ENCODE measurements at places on chromosomes 4 and X.

- DNase-seq: no peak
These were observed 284.2 kb downstream of the RCHY1 start for GRCh38 chr4:75229806-75230570.

GRCh38 chr4:24754571-24754970 is 40.8 kb upstream of the SOD3 start:
- no peak for DNase-seq

- no peak for DNase-seq
These were observed 27.4 kb downstream of the SEL1L3 start for GRCh38 chr4:25835384-25835783.

DNA sequence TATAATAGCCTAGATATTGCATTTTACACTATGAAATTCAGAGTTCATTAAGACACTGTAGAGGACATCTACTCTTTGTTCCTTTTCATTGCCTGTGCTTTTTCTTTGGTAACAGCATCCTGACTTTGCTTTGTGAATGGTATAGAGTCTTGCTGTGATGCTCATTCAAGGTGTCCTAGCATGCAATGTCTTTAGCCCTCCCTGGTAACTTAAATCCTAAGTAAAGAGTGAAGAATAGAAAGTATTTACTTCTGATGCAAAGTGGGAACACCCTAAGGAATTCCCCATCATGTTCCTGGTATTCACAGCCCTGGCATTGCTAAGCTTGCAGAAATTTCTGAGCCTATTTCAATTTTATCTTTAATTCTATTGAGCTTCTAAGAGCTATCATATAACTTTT is 400.1 kb downstream of the FAT4 start:
- no peak for DNase-seq

GRCh38 chr4:127844601-127845116 is 36.0 kb upstream of the PLK4 start:
- no peak for DNase-seq

DNA sequence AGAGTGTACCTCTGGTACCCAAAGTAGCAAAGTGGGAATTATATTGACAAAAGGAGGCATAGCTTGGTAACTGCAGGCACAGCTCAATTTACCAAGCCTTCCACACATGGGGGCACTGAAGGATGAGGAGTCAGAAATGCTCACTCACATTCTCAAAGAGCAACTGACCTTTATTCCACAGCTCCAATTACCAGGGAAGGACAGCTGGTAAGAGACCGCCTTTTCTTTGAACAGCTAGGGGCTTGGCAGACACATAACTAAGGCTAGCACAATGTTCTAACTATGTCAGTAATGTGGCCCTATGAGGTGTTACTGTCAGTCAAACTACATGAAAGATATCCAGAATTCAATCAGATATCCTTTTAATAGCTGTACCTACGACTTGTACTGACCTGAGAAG is 20.5 kb upstream of the STS start:
- DNase-seq: no peak

DNA sequence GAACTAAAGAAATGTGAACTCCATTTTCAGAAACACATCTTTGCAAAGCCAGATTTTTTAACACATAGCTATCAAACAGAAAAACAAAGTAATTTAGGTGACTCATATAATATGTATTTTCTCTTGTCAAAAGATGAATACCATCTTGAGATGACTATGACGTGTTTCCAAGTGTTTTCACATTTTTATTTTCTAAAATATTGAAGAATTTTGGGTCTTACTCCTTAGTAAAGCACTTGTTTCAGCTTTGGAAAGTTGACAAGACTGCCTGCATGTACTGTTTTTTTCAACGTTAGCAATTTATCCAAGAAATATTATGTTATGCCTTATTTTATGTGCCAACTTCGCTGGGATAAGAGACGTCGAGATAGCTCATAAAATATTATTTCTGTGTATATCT is 733.9 kb upstream of the EPHA5 start:
- no peak for DNase-seq

GRCh38 chrX:72621163-72621562 is 48.5 kb upstream of the HDAC8 start:
- no peak for DNase-seq

DNA sequence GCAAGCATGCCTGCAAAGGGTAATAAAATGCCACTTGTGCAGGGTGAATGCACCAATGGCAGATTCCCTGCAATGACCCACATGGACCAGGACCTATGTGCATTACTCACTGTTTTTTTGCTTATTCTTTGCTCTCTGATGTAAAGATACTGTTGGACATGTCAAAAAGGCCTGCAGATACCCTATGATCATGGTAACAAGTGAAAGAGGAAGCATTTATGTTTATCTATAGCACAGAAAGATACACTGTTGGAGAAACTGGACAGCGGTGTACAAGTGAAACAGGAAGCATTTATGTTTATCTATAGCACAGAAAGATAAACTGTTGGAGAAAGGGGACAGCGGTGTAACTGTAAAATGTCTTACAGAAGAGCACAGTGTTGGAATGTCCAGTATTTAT is 127.5 kb downstream of the PAPSS1 start:
- DNase-seq: no peak

DNA sequence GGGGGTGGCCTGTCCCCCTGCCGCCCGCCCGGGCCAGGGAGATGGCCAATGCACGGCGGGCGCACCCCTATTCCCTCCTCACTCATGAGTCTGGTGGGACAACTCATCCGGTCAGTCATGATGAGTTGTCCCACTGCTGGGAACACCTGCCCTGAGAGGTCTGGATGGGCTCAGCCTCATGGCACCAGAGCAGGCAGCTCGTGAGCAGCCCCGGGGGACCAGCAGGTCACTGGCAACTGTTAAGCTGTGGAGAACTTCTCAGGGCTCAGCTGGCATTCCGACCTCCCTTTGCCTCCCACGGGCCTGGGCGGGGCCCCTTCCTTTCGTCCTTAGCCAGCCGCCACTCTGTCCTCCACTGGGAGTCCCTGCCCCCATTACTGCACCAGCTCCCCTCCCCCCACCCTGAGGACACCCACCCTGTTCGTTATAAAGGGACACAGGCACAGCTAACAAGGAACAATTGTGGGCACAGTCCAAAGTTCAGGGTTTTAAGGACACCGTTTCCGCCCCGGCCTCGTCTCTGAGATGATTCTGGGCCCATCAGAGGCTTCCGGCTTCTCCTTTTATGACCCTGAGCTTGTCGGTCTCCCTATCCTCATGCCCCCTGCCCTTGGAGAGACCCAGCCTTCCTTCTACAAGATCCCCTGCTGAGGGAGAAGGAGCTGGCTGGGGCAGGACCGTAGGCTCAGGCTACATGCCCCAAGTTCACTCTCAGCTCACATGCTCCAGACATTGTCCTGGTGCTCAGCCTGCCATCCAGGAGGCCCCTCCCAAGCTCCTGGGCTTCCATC is 14.6 kb upstream of the KIAA0232 start:
- DNase-seq: no peak

- no peak for DNase-seq
These were observed 33.5 kb downstream of the NYX start for GRCh38 chrX:41480508-41481260.

DNA sequence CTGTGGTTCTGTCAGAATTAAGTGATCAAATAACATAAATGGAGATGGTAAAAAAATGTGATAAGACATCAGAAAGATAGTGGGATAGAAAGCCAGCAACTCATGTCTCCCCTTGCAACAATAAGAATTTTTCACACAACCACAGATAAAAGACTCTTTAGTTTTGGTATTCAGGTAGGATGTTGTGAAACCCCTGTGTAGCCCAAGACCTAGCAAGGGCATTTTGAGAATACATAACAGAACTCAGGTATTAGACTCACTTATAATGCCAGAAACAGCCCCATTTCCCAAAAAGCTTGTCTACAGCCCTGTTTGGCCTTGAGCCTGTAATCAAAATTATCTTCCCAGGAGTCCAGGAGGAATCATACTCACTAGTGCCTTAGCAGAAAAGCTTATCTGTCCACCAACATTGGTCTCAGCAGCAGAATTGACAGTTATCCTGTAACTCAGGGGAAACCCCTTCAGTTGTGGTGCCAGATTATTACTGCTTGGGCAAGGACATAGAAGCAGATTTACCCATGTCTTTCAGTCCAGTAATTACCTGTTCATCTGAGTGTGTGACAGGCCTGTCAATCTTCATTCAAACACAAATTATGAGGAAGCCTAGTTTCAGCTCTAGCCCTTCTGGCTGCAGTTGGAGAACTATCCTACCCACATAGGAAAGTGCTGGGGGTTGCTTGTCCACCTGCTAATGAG is 41.0 kb upstream of the UGT2B17 start:
- DNase-seq: no peak

DNA sequence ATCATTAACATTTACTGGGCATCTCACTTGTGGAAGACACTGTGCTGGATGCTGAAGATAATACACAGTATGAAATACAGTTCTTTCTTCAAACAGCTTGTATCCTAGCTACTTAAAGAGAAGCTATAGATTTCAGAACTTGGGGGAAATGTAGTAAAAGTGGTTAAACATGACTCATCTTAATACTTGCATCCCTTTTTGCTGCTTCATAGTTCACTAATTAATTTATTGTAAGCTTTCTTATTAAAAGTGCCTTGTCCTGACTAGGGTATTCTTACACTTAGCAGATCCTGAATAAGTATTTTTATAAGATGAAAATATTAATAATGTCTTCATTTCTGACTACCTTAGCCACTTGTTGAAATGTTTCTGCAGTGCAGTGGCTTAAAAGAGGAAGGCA is 132.8 kb upstream of the STIM2 start:
- DNase-seq: no peak

DNA sequence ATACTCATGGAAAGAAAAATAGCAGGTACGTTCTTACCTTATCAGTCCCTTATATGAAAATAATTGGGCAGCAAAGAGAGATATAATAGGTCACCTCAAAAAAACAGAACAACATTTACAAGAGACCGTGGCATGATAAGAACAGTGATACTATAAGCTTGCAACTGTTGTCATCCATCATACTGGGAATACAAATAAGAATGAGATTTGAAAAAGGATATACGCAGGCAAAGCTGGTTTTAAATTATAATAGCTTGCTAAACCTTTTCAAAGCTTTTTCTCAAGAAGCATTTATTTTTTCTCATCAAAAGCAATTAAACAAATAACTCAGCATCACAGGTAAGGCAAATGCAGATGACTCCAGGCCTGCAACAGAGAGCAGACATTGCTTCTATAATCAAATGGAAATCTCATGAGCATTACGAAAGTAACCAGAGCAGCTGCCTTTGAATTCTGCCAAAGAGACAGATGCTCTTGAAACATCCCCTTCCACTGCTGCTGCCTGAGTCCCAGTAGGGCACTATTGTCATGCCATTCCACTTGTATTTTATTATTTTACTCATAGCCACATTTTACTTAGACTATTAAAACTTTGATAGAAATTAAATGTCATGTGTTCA is 620.6 kb upstream of the GNPDA2 start:
- DNase-seq: no peak

- no peak for DNase-seq
These were observed 37.6 kb downstream of the ARAP2 start for GRCh38 chr4:36206603-36207311.

DNA sequence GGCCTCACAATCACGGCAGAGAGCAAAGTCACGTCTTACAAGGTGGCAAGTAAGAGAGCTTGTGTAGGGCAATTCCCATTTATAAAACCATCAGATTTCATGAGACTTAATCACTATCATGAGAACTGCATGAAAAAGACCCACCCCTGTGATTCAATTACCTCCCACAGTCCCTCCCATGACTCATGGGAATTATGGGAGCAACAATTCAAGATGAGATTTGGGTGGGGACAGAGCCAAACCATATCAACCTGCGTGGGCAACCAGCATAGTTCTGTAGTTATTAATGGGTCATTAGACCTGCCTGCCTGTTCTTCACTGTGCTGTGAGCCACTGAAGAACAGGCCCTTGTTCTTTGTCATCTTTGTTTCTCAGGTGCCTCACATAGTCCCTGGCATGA is 593.7 kb upstream of the BOD1L1 start:
- no peak for DNase-seq

DNA sequence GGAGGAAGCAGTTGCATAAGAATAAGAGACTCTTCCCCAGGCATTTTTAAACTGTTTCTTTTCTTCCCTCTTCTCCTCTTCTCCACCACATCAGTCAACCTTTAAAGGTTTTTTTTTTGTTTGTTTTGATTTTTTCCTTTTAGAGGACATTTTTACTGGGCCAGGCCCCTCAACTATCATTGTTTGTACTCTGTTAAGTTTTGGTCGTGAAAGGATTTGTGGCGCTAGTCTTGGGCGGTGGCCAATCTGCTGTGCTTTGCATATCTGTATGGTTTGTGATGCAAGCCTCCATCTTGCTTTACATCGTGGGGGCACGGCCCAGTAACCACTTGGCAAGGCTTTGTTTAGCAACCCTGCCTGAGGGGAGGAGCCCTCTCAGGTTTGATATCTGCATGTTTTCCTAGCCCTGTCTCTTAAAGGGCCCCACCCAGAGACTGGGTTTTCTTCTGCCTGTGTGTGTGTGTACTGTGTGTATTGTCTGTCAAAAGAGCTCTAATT is 101.9 kb upstream of the SLITRK2 start:
- no peak for DNase-seq

DNA sequence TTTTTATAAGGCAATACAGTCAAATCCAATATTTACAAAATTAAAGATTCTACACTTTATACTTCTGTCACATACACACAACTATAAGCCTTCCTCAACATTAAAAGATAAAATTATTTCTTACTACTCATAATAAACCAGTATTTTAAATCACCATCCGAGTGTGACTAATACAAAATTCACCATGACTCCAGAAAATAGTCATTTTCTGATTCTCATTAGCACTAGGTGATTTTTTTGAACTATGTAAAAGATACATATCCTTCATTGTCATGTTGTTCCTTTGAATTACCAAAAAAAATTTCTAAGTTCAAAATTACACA is 646 bp upstream of the SLC7A11 start:
- no peak for DNase-seq

DNA sequence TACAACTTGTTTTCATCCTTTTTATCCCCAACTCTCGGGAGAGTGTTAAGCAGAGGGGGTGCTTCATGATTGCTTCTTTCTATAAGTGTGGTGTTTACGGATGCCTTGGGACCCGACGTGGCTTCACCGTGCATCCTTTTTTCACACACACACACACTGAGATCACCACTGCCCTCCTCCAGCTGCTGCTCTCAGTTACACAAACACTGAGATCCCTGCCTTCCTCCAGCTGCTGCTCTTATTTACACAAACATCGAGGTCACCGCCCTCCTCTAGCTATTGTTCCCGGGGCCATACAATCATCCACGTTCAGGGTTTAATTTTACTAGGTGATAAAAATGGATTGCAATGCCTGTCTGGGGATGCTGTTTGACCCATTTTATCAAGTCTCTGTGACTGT is 155.4 kb upstream of the FAM9B start:
- DNase-seq: no peak

DNA sequence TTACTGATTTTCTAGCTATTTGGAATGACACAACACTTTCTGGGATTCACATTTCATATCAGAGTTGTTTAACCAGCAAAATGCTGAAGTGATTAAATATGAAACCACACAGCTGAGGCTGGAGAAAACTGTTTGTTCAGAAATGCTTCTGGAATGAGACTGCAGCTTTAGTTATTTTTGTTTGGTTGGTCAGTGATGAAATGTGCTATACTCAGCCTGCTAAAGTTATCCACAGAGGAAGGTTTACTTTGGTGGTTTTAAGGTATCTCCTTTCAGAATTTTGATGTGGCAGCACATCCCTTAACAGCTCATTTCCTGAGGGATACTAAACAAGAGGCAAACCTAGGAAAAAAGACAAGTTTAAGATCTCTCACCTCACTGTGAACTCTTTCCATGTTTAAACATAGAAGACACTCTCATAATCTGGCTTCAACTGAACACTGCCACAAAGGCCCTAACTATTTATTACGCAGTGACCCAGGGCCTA is 106.6 kb upstream of the PDE5A start:
- no peak for DNase-seq

GRCh38 chr4:39635023-39635422 is 3.6 kb downstream of the SMIM14 start:
- DNase-seq: no peak

Data from right forelimb (tissue), 1 donor.